ENCODE measurements at places on chromosomes 5 and 9.

- no peak for DNase-seq
Measured at GRCh38 chr9:11792870-11793269, 900.3 kb upstream of the TYRP1 start.

GRCh38 chr9:119792242-119792641, 423.0 kb upstream of the BRINP1 start:
- DNase-seq = no peak

- DNase-seq = no peak
Measured at GRCh38 chr5:4159681-4160080, 564.0 kb downstream of the IRX1 start.

- DNase-seq = no peak
Measured at GRCh38 chr9:3507395-3508077, 18.3 kb downstream of the RFX3 start.

- DNase-seq = no peak
Measured at GRCh38 chr9:86303316-86303975, 21.1 kb upstream of the ISCA1 start.

- DNase-seq = no peak
Measured at GRCh38 chr9:6959270-6960000, 201.7 kb downstream of the KDM4C start.

- DNase-seq = no peak
Measured at GRCh38 chr5:141343953-141344463, 379 bp downstream of the PCDHGA3 start.

DNA sequence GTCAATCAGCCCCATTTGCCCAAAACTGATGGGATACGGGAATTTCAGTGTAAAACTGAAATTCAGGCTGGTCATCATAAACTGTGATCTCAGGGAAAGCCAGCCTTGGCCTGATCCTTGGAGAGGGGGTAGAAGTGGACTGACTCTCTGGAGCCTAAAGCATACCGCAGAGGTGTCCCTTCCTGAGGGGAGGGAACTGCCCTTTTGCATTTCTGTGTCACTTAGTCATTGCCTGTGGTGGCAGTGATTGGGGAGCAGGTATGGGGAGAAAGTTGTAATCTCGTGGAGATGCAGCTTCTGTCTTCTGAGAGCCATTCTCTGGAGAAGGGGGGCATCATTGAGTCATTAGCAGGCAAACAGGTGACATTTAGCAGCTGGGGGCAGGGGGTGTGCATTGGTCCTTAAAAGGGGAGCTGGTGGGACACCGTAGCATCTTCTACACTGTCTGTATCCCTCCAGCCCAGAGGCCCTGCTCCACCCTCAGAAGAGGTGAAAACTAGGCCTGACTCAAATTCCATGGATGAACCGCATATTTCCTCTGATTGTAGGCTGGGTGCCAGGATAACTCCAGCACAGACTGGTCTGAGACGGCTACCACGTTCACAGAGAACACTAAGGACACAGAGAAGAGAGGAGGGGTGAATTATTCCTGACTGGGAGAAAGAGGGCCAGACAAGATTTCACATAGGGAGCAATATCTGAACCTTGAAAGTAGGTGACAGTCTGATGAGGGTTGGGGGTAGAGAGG, 143.3 kb downstream of the SEC61B start:
- DNase-seq = no peak
